Hematopoietic multipotent progenitor cell (in vitro differentiated cells): ENCODE measurements at places on chromosomes 4 and X. TPM values are rescaled to one million over a fixed set of nuclear protein-coding genes. Genes with fewer than 3 reads are reported as not detected.

The YY2 gene
- total RNA-seq, result 1.1 TPM

The ABLIM2 gene
- total RNA-seq, result under 0.01 TPM

The SUPT20HL1 gene
- under 0.01 TPM for total RNA-seq

The TEX28 gene
- under 0.01 TPM for total RNA-seq

The NAA11 gene
- total RNA-seq, result under 0.01 TPM

The KLHL13 gene
- 10.0 TPM for total RNA-seq

The PAK3 gene
- not detected for total RNA-seq

The MRPS18C gene
- total RNA-seq, result 7.3 TPM
